ENCODE measurements at places on chromosomes 4 and X.
A peak's percentile ranks its signal among the peaks of the same experiment; 100 is the strongest.

GRCh38 chrX:123917069-123917468 lies 44.4 kb upstream of the STAG2 start:
- H3K27me3 ChIP-seq: no peaks in the 10 kb centered on the region
- no peak overlapping the region for H3K27ac ChIP-seq
- DNase-seq: no peak
- no peak overlapping the region for H3K4me3 ChIP-seq
- H3K4me1 ChIP-seq: peaks cover 27% of the 10 kb centered on the region
- H3K36me3 ChIP-seq: no peaks in the 10 kb centered on the region

GRCh38 chr4:11585506-11585905 lies 156.8 kb upstream of the HS3ST1 start:
- no peak overlapping the region for H3K4me3 ChIP-seq
- DNase-seq: peak; percentile 79
- H3K27me3 ChIP-seq: no peaks in the 10 kb centered on the region
- H3K36me3 ChIP-seq: no peaks in the 10 kb centered on the region

- no peaks in the 10 kb centered on the region for H3K36me3 ChIP-seq
- no peaks in the 10 kb centered on the region for H3K4me1 ChIP-seq
- no peak overlapping the region for H3K4me3 ChIP-seq
- DNase-seq: no peak
- H3K27me3 ChIP-seq: no peaks in the 10 kb centered on the region
Measured at GRCh38 chr4:118237531-118237930, 115.3 kb downstream of the PRSS12 start.

- no peak for DNase-seq
- peaks cover 10% of the 10 kb centered on the region for H3K27me3 ChIP-seq
- no peaks in the 10 kb centered on the region for H3K4me1 ChIP-seq
- no peak overlapping the region for H3K4me3 ChIP-seq
Measured at GRCh38 chr4:164997941-164998340, 20.5 kb upstream of the TRIM61 start.
